ENCODE measurements at places on chromosomes 5 and 9.

DNA sequence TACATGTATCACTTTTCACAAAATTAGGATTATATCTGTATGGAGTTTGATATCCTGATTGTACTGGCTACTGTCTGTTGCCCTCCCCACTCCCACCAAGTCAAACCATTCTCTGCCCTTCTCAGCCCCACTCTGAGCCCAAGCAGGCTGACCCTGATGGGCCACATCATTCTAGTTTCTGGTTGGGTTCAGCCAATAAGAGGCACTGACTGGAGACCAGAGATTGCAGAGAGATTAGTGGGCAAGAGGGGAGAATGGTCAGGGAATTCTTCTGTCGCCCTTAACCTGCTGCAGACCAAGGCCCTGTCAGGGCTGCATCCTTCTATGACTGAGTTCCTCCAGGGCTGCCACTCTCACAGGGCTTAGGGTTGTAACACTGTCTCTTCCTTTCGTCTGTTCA lies 2.7 kb downstream of the HSPB3 start:
- DNase-seq: no peak

GRCh38 chr9:126965541-126966428 lies 51.2 kb downstream of the RALGPS1 start:
- peak; percentile 65 for DNase-seq

DNA sequence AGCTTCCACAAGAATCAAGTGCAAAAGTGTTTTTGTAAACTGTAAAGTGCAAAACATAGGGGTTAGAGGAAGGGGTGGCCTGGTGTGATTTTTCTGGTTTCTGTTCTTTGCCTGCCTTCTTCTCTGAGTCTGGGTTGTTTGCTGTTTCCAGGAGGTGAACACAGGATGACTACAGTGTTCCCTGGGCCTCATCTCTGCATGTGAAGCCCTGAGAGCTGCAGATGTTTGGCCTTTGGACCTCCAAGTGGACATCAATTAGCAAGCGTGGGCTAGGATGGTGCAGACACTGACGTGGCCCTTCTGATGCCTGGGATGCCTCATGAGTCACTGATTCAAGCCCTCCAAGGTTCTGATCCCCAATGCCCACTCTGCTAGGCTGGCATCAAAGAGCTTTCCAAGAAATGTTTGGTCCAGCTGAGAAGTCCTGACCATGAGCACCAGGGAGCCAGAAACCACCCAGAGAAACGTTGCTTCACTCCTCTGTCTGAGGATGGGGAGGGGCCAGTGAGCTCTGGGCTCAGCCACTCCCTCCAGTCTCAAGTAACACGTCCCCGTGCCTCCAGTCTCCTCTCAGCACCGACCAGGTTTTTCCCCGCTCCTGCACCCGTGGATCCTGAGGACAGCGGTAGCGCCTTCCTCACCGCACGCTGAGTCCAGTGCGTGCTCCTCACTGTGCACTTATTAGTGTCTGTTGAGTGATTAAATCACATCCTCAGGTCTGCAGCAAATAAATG lies 7.6 kb downstream of the IL9 start:
- no peak for DNase-seq

DNA sequence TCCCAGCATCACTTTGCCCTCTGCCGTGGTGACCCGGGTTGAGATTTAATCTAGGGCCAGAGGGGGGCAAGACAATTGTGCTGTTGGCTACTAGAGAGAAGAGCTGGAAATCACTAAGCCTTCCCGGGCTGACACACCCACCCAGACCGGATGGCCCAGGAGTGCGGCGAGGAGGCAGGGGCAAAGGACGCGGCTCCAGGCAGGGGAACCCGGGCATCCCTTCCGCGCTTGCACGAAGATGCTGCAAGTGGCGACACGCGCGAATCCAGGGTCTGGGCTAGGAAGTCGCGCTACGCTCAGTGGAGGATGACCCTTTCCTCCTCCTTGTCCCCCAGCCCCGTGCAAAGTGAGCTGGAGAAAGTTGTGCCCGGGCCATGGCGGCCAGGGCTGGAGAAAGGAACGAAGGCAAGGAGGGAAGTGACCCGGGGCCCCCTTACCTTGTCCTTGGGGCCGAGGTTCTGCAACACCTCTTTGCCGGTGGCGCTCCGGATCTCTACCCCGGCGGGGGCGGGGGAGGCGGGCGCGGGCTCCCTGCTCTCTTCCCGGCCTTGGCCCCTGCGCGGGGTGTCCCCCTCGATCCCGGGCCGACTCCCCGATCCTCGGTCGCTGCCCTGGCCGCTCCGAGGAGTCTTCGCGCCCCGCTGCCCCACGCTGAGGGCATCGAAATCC lies 693 bp downstream of the DPYSL3 start:
- peak; percentile 54 for DNase-seq

DNA sequence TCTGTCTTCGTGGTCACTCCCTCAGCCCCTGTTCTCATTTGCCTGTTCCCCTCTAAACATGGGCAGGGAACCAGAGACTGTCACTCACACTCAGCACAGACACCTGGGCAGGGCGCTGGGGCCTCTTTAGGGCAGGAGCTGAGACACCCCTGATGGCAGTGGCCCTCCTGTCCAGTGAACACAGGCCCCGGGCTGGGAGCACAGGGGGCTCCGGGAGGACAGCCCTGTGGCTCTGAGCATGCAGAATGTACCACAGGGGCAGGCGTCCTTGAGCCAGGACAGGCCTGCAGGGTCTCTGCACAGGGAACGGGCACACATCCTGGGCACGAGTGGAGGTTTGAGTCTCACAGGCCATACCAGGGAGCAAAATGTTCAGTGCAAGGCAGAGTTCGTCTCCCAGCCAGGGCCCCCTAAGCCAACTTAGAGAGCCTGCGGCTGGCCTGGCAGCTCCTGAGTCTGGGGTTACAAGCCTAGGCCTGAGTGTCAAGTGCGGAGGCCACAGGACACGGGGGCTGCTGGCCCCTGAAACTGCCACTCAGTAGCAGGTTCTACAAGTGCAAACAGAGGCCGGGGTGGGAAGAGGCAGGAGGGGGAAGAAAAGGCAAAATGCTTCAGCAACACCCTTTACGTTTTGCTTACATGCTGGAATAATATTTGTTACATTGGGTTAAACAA lies 55.9 kb upstream of the NKD2 start:
- no peak for DNase-seq

DNA sequence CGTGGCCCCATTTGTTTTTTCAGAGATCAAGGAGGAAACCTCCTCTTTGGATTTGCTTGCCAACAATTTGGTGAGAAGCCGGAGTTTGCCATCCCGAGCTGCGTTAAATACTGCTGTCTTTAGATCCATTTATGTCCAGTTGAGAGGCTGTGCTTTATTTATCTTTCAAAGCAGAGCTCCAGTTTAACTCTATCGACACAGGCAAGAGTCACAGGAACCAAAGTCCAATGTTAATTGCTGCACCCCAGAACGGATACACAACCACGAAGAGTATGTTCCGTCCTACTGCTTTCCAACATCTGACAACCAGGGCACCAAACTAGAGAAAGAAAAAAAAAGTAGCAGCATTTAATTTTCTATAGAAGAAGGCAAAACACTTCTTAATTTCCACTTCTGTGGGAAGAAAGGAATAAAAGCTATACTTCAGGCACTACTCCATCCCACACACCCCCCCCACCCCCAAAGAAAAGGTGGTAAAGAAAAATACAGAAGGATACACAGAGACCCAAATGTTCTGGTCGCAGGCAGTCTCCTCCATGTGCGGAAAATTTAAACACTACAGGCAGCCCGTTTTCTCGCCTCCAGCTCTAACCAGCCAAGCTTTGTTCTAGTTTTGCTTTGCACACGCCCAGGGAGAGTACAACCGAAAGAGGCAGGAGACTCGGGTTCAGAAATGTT lies 1.1 kb downstream of the FEM1C start:
- no peak for DNase-seq

GRCh38 chr5:13992795-13993194 lies 48.3 kb upstream of the DNAH5 start:
- no peak for DNase-seq

DNA sequence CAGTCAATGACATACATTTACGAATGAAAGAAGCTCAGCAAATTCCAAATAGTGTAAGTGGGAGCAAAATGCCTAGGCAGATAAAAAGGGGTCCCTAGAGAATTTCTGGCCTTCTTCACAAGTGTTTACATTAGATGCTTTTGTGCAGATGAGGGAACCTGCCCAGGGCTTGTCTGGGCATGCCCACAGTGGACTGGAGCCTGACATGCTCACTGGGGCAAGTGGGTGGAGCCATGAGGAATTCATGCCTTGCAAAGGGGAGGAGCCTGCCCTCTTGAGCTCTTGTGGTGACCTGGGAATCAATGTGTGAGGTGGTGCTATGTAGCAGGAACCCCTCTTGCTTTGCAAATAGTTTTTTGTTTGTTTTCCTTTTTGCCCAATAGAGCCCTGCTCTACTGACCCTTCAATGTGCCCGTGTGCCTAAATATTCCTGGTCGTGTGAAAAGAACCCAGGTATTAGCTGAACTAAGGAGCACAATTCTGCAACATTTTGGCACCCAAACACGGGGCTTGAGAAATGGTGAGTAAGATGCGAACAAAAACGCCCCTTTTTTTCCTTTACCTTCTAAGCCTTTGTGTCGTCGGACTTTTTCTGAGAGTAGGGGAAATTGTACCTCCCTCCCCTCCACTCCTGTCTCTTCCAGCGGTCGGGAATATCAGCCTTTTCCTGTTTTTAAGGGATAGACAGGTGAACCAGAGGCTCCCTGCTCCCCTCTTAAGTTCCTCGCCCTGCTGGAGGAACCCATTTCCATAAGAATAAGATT lies 433.8 kb upstream of the CDH9 start:
- no peak for DNase-seq

- DNase-seq: no peak
Measured at GRCh38 chr9:89815061-89815902, 210.5 kb downstream of the GADD45G start.

- DNase-seq: no peak
Measured at GRCh38 chr9:36082931-36083330, 46.2 kb downstream of the RECK start.

DNA sequence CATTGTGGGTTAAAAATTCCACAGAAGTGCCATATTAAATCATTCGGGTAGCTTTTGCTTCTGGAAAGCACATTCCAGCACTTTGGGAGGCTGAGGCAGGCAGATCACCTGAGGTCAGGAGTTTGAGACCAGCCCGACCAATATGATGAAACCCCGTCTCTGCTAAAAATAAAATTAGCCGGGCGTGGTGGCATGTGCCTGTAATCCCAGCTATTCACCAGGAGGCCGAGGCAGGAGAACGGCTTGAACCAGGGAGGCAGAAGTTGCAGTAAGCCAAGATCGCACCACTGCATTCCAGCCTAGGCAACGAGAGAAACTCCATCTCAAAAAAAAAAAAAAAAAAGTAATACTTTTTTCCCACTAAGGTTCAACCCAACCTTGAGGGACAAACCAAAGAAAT lies 189.8 kb downstream of the TSSK1B start:
- no peak for DNase-seq

DNA sequence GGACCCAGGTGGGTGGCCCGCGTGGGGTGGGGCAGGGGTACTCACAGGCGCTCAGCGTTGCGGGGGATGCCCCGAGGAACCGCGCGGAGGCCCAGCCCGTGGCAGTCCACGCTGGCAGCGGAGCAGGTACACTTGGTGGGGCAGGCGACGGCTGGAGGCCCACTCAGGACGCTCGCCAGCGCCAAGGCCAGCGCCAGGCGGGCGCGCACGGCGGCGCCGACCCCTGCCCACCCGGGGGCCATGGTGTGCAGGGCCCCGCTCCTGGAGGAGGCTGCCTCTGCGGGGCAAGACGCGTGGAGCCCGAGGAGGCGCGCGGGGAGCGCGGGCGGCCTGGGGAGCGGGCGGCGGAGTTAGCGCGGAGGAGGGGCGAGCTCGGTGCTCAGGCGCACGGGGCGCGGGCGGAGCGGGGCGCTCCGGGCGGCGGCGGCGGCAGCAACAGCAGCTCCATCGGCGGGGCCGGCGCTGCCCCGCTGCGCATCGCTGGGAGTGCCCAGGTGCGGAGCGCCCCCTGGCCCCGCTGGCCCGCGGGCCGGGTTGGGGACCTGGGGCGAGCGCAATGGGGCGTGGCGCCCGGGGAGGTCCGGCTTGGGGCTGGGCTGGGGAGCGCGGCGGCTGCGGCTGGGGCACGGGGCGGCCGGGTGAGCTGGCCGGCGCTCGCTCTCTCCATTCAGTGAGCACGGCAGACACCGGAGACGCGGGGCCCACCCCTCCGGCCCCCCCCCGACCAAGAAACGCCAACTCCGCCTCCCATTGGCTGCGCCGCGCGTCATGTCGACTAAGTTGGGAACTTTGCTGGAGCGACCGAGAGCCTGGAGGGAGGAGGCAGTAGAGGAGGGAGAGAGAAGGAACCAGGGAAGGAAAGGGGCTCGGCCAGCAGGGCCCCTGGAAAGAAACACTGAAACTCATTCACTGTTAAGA lies at the start of gene SLIT3:
Gene SLIT3 (minus strand): TSS at position 672 of the 918 bp plus-strand sequence. CDS start 430 bp downstream, at position 242.
- peak; percentile 81 for DNase-seq

- DNase-seq: no peak
Measured at GRCh38 chr9:109498195-109499092, at the start of gene PTPN3. TSS of gene PTPN3 (minus strand) at chr9:109498307. CDS start at chr9:109463434, 34,873 bp downstream.

- DNase-seq: no peak
Measured at GRCh38 chr9:115694014-115694413, 459.6 kb upstream of the PAPPA start.

DNA sequence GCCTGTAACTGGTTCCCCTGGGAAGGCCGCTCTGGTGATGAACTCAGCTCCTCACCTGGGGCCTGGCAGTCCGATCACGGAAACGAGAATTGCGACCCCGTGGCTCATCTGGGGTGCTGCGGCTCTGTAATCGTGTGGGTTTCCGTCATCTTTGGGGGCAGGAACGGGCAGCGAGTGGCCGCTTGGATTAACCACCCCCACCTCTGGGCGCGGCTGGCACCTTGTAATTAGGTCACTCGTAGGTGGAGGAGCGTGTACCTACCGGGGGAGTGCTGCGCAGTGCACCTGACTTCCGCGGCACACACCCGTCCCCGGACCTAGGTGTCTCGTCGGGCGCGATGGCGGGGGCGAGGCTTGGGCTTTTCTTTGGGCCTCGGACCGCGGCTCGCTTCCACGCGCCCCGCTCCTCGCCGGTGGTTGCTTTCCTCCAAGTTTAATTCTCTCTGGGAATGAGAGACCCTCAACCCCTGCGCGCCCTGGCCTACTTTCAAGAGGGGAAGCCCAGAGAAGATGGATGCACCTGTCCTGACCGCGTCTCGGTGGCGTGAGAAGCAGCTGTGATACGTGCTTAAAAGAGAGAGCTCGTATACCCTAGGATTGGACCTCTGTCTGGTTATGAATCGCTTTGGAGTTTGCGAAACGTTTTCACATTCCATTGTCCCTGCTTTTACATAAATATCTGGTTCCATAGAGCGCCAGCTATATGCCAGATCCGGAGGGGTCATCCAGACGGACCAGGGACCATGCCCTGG lies 744 bp upstream of the PPP2CA start:
- DNase-seq: no peak

DNA sequence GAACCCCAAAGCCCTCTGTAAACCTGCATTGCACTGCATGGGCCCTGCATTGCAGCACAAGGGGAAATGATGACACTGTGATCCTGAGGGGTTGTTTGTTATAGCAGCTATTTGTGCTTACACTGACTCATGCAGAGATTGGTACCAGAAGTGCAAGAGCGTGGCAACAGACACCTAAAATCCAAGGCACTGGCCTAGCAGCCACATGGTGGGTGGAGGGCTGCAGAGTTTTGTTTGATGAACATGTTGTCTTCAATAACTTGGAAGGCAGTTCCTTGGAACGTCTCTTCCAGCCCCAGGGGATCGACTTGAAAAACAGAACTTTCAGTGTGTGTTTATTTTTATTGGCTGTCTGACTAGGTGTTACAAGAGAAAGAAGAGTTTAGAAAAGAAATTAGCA lies 14.5 kb downstream of the FCN2 start:
- DNase-seq: no peak

Data from Right ventricle myocardium superior (tissue), 1 donor.